ENCODE measurements at places on chromosomes 7 and 10.

GRCh38 chr7:151351967-151352366 lies 10.4 kb downstream of the NUB1 start:
- DNase-seq: no peak

DNA sequence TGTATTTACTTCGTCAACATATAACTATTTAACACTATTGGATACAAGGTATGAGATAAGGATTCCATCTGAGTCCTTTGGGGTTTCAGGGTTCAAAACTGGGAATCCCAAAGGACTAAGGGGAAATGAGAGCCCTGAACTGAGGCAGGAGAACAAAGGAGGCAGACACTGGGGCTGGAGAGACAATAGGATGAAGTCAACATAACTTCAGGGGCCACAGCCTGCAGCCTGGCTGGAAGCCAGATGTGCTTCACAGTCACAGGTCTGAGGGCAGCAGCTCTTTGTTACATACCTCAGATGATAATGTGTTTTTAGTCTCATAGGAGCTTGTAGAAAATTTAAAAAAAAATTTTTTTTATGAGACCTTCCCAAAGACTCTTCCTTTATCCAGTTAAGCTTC lies 73.3 kb downstream of the NRF1 start:
- DNase-seq: no peak

DNA sequence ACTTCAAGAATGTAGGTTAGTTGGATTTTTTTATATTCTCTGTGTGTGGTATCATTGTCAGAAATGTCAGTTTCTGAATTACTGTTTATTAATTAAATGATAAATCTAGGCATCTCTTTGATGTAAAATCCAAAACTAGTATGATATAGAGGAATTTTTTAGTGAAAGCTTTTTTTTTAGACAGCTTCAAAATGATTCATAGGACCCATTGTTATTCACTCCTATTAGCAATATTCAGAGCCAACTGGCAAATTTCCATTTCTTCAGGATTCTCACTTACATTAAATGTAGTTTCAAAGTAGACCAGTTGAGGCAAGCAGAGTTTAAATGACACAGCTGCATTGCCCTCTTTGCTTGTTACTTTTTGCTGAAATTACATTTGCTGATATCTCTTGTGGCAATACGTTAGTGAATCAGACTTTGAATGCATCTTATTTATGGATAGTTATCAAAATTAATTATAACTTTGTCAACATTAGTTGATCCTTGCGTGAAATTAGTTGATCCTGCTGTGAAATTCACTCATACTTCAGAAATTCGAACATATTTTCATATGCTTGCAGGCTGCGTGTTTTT lies 20.3 kb downstream of the ZNF277 start:
- peak; percentile 44 for DNase-seq

DNA sequence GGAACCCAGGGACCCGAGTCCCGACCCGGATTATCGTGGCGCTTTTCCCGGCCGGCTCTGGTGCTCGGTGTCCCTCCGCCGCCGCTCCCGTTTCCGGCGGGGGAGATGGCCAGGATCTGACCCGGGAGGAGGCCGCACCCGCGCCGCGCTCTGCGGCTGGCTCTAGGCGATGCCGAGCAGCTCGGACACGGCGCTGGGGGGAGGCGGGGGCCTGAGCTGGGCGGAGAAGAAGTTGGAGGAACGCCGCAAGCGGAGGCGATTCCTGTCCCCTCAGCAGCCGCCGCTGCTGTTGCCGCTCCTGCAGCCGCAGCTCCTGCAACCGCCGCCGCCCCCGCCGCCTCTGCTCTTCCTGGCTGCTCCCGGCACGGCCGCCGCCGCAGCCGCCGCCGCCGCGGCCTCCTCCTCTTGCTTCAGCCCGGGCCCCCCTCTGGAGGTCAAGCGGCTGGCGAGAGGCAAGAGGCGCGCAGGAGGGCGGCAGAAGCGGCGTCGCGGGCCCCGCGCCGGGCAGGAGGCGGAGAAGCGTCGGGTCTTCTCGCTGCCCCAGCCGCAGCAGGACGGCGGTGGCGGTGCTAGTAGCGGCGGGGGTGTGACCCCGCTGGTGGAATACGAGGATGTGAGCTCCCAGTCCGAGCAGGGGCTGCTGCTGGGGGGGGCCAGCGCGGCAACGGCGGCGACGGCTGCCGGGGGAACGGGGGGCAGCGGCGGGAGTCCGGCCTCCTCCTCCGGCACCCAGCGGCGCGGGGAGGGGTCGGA lies 593 bp downstream of the CDK13 start:
- no peak for DNase-seq

GRCh38 chr10:86968994-86969355 lies 693 bp downstream of the ADIRF start:
- no peak for DNase-seq

DNA sequence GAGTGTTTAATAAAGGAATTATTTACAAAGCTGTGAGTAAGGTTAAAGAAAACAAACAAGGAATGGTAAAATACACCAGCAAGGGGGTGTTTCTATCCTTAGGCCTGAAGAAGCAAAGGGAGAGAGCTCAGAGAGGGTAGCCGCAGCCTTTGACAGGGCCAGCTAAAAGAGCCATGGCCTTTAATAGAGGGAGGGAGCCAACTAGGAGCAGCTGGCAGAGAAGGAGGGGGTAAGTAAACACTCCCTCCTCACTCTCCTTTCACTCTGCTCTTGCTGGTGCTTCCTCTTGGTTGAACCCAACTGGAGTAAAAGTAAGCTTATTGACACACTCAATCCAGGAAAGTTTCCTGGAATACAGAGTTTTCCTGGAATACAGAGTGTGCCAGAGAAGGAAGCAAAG lies 87.5 kb downstream of the CH25H start:
- no peak for DNase-seq

DNA sequence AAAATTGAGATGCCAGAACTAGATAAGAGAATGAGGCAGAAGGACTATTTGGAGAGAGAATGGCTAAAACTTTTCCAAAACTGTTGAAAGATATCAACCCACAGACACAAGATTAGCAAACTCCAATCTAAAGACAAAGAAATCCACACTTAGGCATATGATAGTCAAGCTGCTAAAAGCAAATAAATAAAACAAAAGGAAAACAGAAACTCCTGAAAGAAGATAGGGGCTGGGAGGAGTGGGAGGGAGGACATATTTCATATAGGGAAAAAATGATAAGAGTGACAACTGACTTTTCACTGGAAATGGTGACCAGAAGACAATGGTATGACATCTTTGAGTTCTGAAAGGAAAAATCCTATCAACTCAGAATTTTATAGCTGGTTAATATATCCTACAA lies 105.4 kb upstream of the ADO start:
- DNase-seq: no peak

GRCh38 chr7:14902589-14903067 lies at the start of gene DGKB:
Gene DGKB, minus strand, starts transcription at chr7:14902751.
- peak; percentile 49 for DNase-seq

GRCh38 chr10:47241946-47242867 lies 57.8 kb upstream of the GDF10 start:
- DNase-seq: no peak

DNA sequence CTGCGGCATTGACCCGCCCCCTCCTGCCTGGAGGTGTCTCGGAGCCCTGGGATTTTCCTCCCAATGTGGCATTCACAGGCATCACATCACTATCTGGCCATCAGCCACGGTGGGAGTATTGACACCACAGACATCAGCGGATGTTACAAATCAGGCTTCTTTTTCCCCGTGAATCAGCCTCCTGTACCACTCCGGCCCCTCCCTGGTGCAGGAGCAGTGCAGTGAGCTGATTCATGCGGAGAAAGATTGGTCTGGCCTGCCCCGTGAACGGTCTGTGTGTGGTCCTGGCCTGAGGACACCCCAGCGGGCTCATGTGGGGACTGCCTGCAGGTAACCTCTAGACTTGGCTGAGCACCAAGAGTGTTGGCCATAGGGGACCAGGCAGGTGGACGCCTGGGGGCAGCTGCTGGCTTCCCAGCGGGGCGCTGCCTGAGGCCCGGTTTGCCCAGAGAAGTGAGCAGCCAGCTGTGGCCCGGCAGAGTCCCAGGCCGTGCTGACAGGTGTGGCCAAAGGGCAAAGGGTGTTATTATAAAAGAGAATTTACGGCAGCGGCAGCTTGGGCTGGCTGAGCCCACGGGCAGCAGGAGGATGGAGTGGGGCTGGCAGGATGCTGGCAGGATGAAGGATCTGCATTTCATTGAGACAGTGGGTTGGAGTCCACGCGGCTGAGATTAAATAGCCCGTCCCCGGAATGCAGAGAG lies 32.1 kb upstream of the GNA12 start:
- no peak for DNase-seq

- no peak for DNase-seq
Measured at GRCh38 chr7:7207876-7208275, 25.5 kb downstream of the C1GALT1 start.

- DNase-seq: no peak
Measured at GRCh38 chr10:26556748-26557640, 118.9 kb downstream of the APBB1IP start.

GRCh38 chr7:102445674-102446071 lies 12.3 kb downstream of the ORAI2 start:
- DNase-seq: no peak

GRCh38 chr10:22931948-22932347 lies 4.1 kb downstream of the ARMC3 start:
- peak; percentile 22 for DNase-seq

DNA sequence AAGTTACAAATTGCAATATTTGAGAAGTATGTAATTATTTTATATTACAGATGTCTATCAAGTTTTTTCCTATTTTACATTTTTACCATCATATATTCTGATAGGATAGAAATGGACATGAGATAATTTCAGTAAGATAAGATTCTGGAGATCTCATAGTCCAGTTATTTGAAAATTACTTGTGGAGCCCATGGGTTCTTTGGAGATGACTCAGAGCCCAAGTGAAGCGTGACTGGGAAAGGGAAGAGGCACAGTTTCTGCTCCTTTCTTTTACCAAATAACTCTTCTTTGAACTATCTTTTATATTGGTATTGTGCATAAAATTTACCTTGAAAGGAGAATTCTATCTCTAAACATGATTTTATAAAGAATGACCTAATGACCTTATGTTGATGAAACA lies 2.4 kb downstream of the CD36 start:
- DNase-seq: no peak

- DNase-seq: peak; percentile 32
Measured at GRCh38 chr7:80467069-80467468, 44.8 kb downstream of the GNAT3 start.

- DNase-seq: no peak
Measured at GRCh38 chr7:2691011-2691707, 3.2 kb downstream of the AMZ1 start.

DNA sequence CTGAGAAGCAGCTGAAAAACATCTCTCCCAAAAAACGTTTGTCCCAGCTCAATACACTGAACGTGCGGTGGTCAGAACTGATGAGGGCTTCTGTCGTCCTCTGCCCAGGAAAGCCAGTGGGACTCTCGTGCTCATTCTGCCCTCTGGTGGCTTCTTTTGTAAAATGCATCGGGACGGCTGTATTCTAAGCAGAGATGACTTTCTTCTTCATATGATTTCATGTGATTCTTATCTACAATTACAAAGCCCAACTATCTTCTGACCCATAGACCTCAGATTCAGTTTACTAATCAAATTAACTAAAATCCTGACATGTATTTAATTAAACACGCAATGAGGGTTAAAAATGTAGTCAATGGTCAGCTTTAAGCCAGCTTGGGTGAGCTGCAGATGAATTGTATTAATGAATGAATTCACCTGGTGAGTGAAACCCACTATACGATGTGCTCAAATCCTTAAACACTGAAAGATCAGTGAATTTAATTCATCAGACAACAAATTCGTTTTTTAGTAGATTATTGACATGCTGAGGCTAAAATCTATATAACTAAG lies 117.6 kb upstream of the FAM204A start:
- DNase-seq: no peak

- DNase-seq: no peak
Measured at GRCh38 chr7:155489862-155490696, 32.1 kb downstream of the EN2 start.

DNA sequence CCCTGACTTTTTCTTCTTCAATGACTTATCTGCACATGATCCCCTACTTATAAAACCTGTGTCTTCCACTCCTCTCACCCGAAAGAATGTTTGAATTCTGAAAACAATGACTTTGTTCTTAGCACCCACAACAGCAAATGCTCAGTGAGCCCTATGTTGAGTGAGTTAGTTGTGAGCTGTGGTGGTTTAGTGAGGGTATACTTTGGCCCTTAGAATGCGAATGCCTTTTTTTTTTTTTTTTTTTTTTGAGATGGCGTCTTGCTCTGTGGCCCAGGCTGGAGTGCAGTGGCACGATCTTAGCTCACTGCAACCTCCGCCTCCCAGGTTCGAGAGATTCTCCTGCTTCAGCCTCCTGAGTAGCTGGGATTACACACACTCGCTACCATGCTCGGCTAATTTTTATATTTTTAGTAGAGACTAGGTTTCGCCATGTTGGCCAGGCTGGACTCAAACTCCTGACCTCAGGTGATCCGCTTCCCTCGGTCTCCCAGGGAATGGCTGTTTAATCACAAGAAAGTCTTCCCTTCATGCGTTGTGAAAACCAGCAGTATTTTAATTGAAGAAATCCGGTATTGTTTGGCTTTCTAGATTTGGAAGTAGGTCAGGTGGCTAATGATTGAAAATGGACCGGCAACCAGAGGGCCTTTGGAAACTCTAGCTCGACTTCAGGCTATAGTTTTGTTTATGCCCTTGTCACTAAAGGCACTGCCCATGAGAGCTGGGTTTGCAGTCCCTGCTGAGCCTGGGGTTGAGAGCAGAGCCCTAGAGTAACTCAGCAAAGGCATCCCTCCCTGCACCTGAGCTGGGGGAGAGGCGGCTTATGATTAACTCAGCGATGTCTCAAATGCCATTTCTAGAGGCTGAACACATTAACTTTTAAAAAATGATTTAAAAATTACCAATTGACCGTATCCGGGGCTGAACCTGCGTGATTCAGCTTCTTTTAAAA lies 41.3 kb downstream of the CUX1 start:
- DNase-seq: no peak

- peak; percentile 36 for DNase-seq
Measured at GRCh38 chr7:27196287-27196767, 3.6 kb downstream of the HOXA13 start.

DNA sequence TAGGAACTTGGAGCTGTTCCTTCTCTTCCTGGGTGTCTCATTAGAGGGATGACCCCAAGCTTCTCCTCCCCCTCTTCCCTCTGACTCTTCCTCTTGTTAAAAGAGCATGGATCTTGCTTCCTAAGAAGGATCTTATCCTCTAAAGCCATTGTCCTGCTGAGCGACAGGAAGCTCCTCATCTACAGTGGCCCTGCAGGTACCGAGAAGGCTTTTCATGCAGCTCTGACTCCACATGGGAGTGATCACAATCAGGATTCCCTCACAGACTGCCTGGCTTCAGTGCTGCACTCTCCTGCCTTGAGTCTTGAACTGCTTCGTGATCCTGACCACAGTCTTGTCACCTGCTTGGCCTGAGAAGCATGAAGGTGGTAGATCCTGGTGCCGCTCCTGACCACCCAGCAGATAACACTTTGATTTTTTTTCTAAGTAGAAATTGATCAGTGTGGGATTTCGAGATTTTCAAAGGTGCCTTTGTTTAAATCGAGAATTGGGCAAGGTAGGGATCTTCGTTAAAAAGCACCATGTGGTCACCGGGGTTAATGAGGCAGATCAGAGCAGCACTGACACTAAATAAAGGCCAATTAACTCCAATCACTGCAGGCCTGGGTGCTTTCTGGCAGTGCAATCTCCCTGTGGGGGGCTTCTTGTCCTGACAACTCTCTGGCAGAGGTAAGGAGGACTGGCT lies 376.4 kb downstream of the NRG3 start:
- DNase-seq: peak; percentile 24

Measured in NCI-H446 treated with DMSO at 0.1 percent for 48 hours (cell line).